ENCODE measurements at places on chromosomes 2 and 18. TPM values are rescaled to one million over a fixed set of nuclear protein-coding genes. Genes with fewer than 3 reads are reported as not detected.

GRCh38 chr2:98334439-98335078, 11.7 kb upstream of the CNGA3 start:
- peaks cover 21% of the 10 kb centered on the region for H3K27me3 ChIP-seq
- no peak for DNase-seq
- no peaks in the 10 kb centered on the region for H3K36me3 ChIP-seq
- no peak overlapping the region for H3K27ac ChIP-seq

- no peaks in the 10 kb centered on the region for H3K27me3 ChIP-seq
- peak overlapping the region; percentile 76 for H3K27ac ChIP-seq
- peaks cover 58% of the 10 kb centered on the region for H3K4me1 ChIP-seq
- H3K4me3 ChIP-seq = peak overlapping the region; percentile 50
- no peak for DNase-seq
Measured at GRCh38 chr2:106165029-106165428, 29.1 kb downstream of the UXS1 start.

DNA sequence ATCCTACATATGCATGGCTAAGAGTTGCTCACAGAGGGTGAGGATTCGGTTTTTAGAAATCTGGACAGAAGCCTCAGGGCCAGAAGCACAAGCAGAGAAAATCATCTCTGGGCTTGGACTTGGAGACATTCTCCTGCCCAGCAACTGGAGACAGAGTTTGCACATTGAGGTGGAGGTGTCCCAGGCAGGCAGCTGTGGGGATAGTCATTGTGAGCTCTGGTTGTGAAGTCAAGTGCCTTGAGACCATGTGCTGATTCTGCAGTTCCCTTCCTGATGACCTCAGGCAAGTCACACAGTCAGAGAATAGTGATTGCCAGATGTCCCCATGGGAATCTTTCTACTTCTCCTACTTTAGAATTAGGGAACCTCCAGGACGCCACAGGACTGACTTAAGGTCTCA, 108.4 kb upstream of the LDAH start:
- H3K27me3 ChIP-seq = peaks cover 7% of the 10 kb centered on the region
- H3K27ac ChIP-seq = no peak overlapping the region
- H3K4me1 ChIP-seq = no peaks in the 10 kb centered on the region

GRCh38 chr18:28736223-28736622, 559.3 kb upstream of the CDH2 start:
- no peaks in the 10 kb centered on the region for H3K36me3 ChIP-seq
- no peak overlapping the region for H3K27ac ChIP-seq
- DNase-seq = no peak

DNA sequence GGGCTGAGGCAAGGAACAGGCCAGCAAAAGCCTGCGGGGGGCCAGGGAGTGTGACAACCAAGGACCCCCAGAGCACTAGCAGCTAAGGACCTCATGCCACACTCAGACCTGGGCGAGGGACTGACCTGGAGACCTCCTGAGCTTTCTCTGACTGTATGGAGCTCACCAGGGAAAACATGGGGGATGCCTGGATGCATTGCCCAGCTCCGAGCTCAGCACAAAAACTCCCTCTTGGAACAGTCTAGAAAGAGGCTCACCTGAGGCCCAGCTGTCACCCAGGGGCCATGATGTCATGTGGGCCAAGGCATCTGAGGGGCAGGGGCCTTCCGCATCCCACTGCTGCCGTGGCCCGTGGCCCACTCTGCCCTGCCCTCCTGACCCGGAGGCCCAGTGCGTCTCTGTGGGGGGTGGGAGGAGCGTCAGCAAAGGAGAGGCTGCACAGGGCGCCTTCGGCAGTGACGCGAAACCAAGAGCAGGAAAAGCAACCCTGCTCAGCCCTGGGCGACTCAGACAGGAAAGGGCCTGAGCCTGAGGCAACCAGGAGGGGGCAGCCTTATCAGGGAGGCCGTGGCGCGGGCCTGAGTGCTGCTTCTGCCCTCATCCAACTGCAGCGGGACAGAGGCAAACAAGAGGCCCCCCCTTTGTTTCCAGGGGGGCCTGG, 57.3 kb upstream of the ALPP start:
- DNase-seq = peak; percentile 80
- H3K36me3 ChIP-seq = peaks cover 4% of the 10 kb centered on the region

Gene CCDC148
- total RNA-seq = not detected

Gene PLGLB2
- 1.6 TPM for total RNA-seq

Data from activated naive CD8-positive, alpha-beta T cell treated with anti-CD3 and anti-CD28 coated beads, Interleukin-2, amount 10 ng/mL, durations not matched to agents 7 days and 5 days (primary cell).